Activated T-cell treated with anti-CD3 and anti-CD28 coated beads for 24 hours (primary cell): ENCODE measurements at places on chromosomes 5 and 9.

- DNase-seq, result no peak
These were observed 230.1 kb downstream of the PBX3 start for GRCh38 chr9:125977223-125977622.

GRCh38 chr9:100296407-100296806 is 56.3 kb downstream of the TEX10 start:
- DNase-seq, result no peak

GRCh38 chr5:141420855-141421488 is at the start of gene PCDHGA11:
Gene PCDHGA11, plus strand, starts transcription at chr5:141421051. Its CDS starts 177 bp downstream, at chr5:141421228.
- DNase-seq, result no peak

DNA sequence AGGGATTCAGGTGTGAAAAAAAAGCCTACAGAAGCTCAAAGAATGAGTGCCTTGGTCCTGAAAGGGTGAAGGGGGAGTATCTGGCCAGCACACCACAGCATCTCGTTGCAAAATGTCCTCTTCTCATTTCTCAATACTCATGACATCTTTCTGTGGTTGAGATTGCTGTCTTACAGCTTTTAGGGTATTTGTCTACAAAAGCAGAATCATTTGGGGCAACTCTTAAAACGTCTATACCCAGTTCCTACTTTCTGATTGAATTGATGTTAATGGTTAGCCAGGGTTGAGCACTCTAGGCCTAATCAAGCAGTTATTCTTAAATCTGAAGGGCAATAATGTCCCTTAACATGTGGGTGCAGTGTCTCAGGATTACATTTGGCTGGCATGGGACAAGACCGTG is 21.2 kb upstream of the PCSK5 start:
- no peak for DNase-seq

DNA sequence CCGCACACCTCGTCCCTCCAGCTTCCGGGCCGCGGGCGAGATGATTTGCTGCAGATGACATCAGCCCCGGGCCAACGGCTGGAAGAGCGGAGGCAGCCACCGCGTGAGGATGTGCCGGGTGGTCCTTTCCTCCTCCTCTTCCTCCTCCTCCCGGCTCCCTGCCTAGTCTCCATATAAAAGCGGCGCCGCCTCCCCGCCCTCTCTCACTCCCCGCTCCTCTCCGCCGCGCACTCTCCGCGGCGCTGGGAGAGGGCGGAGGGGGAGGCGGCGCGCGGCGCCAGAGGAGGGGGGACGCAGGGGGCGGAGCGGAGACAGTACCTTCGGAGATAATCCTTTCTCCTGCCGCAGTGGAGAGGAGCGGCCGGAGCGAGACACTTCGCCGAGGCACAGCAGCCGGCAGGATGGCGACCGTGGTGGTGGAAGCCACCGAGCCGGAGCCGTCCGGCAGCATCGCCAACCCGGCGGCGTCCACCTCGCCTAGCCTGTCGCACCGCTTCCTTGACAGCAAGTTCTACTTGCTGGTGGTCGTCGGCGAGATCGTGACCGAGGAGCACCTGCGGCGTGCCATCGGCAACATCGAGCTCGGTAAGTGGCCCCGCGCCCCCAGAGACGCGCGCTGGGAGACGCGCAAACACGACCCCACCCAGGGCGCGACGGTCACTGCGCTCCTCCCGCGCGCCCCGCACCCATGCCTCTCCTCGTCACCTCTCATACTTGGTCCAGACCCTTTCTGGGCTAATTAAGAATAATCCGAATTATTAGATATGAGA is at the start of gene MAP1B:
MAP1B (plus strand) TSS at position 345 of the 770 bp plus-strand sequence; CDS start at position 402, 57 bp downstream.
- no peak for DNase-seq

GRCh38 chr5:83306572-83307241 is 164.8 kb upstream of the VCAN start:
- no peak for DNase-seq

GRCh38 chr5:172076761-172077244 is 70.4 kb upstream of the FBXW11 start:
- DNase-seq, result no peak

- no peak for DNase-seq
These were observed 111.9 kb downstream of the NR6A1 start for GRCh38 chr9:124659099-124659659.

GRCh38 chr5:150836064-150836463 is 10.3 kb upstream of the IRGM start:
- no peak for DNase-seq

- DNase-seq, result no peak
These were observed 18.9 kb downstream of the ASPN start for GRCh38 chr9:92463387-92463786.

DNA sequence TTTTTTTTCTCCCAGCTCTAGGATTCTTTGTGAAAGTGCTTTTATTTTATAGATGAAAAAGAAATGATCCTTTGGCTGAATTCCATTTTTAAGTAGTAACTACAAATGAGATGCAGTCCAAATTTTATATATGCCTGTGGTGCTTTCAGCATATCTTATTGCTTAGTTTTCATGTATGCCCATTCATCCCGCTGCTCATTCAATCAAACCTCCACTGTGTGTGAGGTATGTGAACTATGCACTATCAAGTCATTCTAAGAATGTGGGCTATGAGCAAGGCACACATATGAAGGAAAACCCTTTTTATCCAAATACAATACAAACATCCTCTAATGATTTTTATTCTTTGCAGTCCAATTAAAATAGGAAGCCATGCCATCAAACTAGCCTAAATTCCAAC is 1069.1 kb upstream of the DMAC1 start:
- DNase-seq, result no peak

GRCh38 chr5:172334196-172334595 is 50.6 kb upstream of the UBTD2 start:
- DNase-seq, result no peak

DNA sequence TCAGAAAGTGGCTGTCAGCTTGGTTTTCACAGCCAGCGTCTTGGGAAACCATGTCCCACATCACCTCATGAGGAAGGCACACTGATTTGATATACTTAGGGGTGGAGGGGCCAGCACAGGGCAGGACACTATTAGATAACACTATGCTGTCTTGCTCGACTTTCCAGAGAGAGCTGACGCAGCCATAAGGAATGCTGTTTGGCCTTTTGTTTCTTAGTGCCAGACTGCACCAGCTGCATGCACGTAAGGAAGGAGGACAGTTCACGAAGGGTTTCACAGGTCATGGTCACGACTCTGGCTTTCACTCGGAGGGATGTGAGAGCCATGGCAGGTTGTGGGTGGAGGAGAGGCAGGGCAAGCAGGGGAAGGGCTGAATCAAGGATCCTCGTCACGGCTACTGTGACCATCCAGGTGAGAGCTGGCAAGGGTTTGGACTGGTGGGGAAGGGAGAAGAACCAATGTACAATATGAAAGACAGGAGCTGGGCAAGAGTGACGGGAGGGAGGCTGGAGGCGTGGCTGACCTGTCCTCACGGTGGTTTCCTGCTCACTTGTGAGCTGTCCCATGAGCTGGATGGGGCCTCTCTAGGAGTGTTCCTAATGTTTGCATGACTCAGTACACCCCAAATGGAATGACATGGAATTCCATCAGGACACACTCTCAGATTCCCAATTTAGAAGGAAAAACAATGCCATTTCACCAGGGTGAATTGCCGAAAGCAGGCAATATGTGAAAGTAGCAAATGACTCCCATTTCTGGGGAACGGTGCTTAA is 61.7 kb downstream of the OTULIN start:
- no peak for DNase-seq

GRCh38 chr5:135344349-135344748 is 54.7 kb downstream of the MACROH2A1 start:
- DNase-seq, result no peak

- DNase-seq, result no peak
These were observed 18.9 kb upstream of the EGFL7 start for GRCh38 chr9:136643596-136644342.

GRCh38 chr5:32317041-32317440 is 4.3 kb upstream of the MTMR12 start:
- DNase-seq, result no peak

DNA sequence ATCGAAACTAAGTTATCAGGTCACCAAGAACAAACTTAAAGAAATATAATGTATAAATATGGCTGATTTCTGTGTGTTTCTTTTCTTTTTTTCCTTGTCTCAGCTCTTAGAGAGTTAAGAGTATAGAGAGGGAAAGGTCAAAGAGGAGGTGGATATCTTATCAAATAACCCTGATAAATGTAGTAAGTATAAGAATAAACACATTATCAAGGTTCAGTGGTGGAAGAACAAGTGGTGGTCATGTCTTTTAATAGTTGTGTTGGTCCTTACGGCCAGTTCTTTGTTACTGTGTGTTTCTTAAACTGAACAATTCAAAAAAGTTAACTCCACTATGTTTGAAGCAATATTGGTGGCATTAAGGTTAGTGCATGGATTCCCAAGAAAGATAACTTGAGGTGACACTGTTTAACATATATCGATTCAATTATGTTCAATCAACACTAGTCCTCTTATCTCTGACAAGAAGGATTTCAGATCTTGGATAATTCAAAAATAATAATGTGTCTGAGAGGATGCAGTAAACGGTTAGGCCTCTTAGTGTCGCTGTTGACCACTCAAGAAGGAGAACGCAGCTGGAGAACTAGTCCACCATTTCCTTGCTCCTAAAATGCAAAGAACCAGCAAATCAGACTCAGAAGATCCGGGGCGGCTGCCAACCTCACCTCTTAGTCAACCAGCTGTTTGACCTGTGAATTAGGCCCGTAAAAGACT is at the start of gene PCDHGA3:
PCDHGA3 (plus strand) TSS at position 588 of the 711 bp plus-strand sequence. CDS start 205 bp downstream, outside the sequence.
- DNase-seq, result no peak

DNA sequence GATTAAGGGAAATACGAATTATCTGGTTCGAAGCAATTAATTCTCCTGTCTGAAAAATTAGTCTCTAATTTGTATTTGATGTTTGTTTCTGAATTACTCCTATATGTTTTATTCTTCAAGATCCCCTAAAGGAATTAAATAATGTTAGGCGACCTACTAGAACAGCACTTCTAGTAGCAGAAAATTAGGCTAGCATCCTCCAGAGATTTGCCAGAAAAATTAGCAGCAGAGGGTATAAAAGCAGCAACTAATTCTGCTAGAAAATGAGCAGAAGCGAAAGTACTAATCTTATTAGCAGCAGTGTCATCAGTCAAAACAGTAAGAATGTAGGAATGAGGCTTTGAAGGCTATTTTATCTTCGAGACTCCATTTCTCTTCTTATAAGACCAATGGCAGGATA is 114.3 kb upstream of the PJA2 start:
- no peak for DNase-seq

DNA sequence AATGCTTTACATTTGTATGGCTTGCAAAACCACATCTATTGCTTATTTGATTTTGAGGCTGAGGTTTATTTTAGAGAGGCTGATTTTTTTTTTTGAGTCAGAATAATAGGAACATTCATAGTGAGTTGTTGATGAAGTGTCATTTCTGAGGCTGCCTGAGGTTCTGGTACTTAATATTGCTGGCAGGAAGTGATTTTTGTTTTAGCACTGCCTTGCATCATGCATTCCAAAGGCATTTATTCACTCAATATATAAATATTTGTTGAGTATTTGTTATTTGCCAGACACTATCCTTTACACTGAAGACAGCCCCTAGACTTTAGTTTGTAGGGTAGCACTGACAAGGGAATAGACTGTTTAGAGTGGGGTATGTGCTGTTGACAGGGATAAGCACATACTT is 2.7 kb downstream of the RNF20 start:
- DNase-seq, result no peak

DNA sequence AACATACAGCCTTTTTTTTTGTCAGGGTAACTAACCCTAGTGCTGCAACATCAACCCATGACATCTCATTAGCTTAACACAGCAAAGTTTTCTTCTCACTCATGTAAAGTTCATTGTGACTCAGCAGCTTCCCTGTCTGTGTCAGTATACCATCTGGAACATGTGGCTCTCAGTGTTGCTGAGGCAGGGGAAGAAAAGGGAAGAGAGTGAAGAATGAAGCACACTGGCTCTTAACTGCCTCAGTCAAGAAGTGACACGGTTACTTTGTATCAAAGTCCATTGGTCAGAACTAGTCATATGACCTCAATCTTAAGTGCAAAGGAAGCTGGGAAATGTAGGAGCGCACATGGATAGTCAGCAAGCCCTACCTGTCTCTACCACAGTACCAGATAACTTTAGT is 185.0 kb upstream of the ELL2 start:
- DNase-seq, result no peak

DNA sequence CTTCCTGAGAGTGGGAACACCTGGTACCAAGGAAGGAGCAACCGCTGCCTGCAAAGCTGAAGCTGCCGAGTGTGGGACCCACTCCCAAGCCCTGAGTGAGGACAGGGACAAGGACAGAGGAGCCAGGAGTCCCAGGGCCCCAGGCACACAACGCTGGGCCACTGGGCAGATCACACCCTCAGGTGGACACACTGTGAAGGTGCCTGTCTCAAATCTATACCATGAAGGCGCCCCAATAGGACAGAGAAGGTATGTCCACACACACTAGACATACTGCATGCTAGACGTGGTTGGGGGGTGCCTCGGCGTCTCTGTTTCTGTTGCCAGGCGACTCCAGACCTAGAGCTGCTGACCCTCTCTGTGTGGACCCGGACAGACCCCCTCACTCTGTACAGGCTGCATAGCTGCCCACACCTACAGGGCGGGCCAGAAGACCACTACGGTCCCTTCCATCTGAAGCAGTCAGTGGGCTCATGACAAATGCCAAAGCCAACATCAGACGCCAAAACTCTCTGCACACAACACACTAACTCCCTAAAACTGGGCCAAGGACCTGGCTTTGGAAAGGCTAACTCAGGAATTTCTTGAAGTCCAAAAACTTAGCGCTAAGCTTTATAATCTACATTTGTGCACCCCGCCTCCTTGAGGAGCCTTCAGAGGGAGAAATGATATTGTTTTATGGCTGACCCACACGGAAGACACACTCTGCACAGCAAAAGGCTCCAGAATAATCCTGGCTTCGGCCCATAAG is 60.7 kb downstream of the ROR2 start:
- no peak for DNase-seq

DNA sequence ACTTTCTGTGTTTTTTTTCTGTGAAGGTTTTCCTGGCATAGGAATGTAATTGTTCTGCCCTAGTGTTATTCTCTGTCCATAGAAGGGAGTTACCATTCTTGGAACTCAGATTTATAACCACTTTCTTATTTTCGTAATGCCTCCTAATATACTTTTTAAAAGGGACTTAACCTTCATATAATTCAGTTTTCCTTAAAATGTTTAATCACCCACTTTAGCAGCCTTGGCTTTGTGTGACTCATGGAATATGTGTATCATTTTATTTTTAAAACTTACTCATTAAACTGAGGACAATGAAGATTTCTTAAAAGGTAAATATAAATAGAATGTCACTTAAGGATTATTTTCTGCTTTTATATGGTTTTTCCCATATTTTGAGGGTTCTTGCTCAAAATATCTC is 50.0 kb downstream of the RAI14 start:
- no peak for DNase-seq

GRCh38 chr5:10485897-10486296 is 44.2 kb downstream of the ROPN1L start:
- DNase-seq, result no peak

DNA sequence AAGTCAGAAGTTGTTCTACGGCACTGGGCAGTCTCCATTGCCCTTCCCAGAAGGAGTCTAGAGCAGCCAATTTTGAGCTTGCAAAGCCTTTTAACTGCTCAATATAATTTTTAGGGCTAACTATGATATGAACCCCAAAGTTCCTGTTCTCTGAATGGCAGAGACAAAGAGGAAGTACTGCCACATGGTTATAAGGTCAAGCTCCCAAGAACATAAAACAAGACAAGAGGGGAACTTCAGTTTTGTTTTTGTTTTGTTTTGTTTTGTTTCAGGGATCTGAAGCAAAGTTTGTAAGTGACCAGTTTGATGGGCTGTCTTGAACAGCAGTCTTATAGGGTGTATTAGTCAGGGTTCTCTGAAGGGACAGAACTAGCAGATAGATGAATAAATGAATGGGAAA is 11.9 kb upstream of the SMC2 start:
- no peak for DNase-seq
